NCI-H1105 (cell line): ENCODE measurements at places on chromosomes 1 and 21.

DNA sequence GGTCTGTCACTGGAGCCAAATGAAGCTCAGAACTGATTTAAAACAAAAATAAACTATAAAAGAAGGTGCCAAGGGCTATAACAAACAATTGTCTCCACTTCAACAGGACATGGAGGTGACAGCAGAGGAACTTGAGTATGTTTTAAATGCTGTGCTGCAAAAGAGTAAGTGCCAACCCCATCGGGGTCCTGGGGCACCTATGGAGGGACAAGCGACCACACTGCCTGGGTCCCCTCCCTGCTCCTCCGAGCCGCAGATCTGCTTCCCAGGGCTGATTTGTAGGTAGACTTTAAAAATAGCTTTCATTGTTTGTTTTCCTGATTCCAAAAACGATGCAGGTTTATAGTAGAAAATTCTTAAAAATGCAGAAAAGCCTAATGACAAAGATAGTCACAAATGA lies 42.8 kb downstream of the CAPN9 start:
- no peak for DNase-seq

DNA sequence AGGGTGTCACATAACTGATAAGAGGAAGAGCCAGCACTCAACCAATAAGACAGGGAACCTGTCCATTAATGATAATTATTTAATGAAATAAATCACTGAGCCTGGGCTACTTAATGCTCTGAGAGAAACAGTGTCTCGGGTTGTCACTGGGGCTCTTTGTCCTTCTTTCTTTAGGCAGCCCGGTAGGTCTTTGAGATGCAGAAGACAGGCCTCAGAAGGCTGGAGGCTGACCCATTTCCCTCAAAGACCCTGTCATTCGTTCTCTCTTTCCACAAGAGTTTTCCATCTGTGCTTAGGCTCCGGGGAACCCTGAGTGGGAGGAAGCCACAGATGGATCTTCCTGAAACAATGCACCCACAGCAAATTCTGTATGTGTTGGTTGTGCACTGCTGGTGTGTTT lies 68.2 kb downstream of the BRINP2 start:
- DNase-seq = no peak

GRCh38 chr1:6984536-6984935 lies 199.3 kb downstream of the CAMTA1 start:
- no peak for DNase-seq

GRCh38 chr1:93735722-93736121 lies 54.1 kb upstream of the BCAR3 start:
- DNase-seq = no peak

- no peak for DNase-seq
Measured at GRCh38 chr1:24052220-24052619, 59.7 kb downstream of the MYOM3 start.

DNA sequence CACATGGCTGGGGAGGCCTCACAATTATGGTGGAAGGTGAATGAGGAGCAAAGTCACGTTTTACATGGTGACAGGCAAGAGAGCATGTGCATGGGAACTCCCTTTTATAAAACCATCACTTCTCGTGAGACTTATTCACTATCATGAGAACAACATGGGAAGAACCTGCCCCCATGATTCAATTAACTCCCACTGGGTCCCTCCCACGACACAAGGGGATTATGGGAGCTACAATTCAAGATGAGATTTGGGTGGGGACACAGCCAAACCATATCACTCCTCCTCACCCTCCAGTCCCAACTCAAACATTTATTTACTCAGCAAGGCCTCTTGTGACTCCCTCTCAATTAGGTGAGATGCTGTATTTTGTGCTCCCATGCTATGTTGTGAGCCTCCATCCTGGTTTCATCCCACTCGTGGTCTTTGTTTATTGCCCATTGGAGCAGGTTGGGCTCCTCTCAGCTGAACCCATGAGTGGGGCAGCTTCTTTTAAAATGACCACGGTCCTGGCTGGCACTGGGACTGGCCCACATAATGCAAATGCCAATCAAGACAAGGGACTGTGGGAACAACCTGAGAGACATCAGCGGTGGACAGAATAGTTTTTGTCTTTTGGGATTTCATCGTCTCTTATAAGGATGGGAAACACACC lies 28.8 kb downstream of the IRF2BP2 start:
- DNase-seq = no peak

GRCh38 chr1:195053478-195053877 lies 1554.8 kb downstream of the KCNT2 start:
- DNase-seq = no peak

GRCh38 chr1:179598631-179599030 lies 7.0 kb downstream of the TDRD5 start:
- no peak for DNase-seq

- no peak for DNase-seq
Measured at GRCh38 chr1:157233131-157233530, 94.9 kb upstream of the ETV3 start.

DNA sequence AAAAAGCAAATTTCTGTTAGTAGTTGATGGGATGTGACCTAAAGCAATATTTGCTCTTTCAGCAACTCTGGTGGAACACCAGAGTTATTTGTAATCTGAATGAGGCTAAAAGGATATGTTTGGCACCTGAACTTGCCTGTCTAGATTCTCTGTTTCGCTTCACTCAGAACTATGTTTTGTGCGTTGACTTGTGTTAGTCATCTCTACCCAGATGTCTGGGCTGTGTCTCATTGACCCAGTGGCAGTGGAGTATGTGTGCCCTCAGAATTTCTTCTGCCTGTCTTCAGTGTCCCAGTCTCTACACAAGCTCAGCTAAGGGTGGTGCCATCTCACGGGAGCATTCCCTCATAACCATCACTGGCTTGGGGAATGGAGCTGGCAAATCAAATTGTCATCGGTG lies 13.9 kb downstream of the KCNK1 start:
- no peak for DNase-seq

DNA sequence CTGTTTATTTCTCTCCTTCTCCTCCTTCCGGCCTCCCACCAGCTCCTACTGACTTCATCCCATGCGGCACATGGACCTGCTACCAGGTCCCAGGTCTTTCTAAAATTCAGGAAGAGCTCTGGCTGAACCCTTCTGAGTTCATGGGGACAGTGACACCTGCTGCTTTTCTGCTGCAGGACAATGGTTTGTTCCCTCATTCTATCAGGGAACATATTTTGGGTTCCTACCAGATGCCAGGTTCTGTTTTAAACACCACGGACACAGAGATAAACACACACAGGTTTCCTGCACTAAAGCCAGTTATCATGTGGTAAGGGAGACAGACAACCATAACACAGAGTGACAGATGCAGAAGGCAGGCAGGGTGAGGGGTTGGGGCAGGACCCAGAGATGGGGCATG lies 114.0 kb upstream of the RAB4A start:
- no peak for DNase-seq

DNA sequence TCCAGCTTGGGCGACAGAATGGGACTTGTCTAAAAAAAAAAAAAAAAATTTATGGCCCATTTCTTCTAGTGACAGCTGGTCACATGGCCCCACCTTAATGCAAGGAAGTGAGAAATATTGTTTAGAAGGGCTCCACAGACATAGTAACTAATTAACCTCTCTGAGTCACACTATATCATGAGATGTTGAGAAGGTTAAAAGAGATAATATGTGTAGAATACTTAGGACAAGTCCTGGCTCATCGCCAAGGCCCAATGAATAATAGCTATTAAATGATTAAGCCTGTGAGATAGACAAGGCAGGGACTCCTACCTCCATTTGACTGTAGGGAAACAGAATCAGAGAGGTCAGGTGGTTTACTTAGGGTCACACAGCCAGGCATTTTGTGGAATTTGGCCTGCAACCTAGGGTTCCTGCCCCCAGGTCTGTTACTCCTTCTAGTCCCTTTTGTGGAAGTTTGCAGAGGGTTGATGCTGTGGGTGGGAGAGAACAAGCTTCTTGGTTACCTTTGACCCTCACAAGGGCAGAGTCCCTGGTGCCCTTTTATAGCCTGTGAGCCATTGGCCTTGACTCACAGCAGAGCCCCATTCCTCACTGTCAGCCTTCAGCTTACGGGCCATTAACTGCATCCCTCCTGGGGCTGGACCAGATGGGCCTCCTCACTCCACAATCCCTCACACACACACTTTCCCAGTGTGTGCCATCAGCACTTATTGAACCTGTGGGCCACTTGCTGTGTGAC lies 48.5 kb downstream of the OPRD1 start:
- DNase-seq = peak; percentile 50

DNA sequence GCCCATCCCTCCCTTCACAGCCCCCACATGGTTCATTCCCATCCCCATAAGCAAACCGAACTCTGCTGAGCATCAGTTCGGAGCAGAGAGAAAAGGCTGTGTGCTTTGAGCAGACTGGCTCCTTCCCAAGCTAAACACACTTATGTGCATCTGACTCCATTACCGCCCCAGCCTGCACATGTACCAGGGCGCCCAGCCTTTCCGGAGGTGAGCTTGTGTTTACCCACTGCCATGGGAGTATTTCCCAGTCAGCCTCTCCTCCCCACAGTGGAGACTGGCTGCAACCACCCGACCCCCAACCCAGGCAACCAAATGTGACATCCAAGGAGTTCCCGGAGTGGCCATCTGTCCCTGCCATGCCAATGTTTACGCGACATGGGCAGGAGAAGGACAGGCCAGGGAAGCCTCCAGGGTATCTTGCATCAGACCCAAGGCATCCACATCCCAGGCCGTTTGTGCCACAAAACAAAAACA lies 9.4 kb downstream of the TIAM1 start:
- peak; percentile 48 for DNase-seq

DNA sequence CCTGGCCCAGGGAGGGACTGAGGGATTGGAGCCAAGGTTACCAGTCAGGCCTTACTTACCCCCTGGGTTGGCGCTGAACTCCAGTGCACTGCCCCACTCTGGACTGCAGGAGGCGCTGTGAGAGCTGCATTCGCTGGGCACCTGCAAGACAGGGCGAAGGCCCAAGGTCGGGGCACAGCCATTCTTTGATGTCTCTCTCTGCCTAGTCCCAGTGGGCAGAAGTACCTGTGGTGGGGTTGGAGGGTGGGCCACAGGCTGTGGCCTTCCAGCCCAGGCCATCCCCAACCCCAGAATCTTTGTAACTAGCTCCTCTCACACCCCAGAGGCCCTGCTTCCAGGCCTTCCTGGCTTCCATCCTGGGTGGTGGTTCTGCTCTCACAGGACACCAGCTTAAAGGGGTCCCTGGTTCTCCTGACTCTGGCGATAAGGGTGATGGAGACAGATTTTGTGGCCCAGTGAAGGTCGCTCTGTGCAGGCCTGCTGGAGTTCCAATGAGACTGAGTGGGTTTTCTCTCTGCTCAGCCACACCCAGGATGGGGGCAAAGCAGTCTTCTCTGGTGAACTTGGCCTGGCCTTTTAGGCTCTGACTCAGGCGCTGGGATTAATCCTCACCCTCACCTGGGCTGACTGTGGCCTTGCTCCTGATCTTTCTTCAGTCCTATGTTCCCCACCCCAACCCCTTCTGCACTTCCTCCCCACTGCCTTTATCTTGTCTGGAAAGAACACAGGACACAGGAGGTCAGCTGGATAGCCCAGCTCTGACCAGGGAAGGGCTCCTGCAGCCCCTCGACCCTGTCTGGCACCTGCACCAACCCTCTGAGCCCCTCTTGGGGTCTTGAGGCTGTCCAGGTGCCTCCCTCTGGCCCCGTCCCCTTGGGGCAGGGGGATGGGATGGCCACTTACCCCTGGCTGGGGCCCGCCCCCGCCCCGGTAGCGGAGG lies 954 bp downstream of the MYOG start:
- no peak for DNase-seq

GRCh38 chr1:177229781-177230180 lies 59.0 kb downstream of the BRINP2 start:
- no peak for DNase-seq

- no peak for DNase-seq
Measured at GRCh38 chr1:199150756-199151155, 511.9 kb downstream of the PTPRC start.

GRCh38 chr1:26791148-26791547 lies 3.4 kb downstream of the PIGV start:
- DNase-seq = no peak

GRCh38 chr1:38685388-38685787 lies 174.2 kb downstream of the RRAGC start:
- no peak for DNase-seq

- peak; percentile 88 for DNase-seq
Measured at GRCh38 chr1:205273551-205273982, 45.8 kb downstream of the TMCC2 start.

DNA sequence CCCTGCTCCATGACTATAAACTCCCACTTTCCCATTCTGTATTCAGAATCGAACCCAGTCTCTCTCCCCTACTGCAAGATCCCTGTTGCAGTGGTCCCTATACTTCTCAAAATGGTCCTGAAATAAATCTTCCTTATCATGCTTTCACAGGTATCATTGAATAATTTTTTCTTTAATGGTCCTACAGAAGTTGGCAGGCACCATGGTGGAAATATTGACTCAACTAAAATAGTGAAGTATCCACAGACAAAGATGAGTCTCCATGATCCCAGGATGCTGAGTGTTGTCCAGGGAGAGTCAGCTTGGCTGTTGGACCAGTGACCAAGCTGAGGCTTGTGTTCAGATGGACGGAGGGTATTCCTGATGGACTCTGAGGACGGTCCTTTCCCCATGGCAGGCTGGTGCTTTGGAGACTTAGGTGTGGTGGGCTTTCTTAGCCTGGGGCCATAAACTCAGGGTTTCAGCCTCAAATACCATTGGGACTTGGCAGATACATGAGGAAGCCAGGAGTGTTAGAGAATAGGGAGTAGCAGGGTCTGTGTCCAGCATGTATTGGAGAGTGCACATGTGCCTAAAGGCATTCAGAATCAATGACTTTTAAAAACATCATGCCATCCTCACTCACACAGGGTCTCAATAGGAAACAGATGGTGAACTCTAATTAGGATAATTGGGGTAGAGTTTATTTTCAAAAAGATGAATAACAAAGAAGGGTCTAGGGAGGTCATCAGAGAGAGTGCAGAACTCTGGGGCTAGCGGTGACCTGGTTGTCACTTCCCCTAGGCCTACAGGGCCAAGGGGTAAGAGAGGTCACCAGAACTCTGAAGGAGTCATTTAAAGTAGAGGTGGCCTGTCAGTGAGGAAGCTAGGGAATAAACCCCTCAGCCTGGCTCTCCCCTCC lies 19.8 kb downstream of the TINAGL1 start:
- no peak for DNase-seq

- no peak for DNase-seq
Measured at GRCh38 chr21:31354122-31354521, 10.1 kb upstream of the TIAM1 start.
